Pancreas (tissue), 10 donors: ENCODE measurements at places on chromosomes 6 and 20. TPM values are rescaled to one million over a fixed set of nuclear protein-coding genes. Genes with fewer than 3 reads are reported as not detected.

- no peak for DNase-seq
These were observed 136.7 kb upstream of the EEF1E1 start for GRCh38 chr6:8238773-8239683.

DNA sequence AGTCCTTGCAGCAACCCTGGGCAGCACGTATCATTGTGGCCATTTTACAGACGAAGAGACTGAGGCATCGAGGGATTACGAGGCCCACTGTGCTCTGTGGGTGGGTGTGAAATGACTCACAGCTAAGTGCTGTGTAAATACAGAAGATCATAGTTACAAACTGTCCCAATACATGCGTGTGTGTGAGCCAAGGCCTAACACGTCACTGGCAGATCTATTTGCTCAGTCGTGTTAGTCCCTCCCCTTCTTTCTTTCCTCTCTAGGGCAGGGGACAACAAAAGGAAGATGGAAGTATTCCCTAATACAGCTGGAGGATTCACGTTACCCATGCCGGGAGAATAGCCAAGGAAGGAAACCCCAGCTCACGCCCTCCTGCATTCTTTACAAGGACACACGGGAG is 175.9 kb downstream of the CDC5L start:
- DNase-seq = no peak

DNA sequence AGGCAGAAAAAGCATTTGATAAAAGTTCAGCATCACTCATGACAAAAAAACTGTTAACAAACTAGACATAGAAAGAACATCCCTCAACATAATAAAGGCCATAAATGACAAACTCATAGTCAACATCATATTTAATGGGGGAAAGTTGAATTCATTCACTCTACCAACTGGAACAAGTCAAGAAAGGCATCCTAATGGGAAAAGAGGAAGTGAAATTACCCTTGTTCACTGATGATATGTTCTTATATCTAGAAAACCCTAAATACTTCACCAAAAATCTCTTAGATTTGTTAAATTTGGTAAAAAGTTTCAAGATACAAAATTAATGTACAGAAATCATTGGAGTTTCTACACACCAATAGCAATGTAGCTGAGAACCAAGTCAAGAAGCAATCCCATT is 48.9 kb downstream of the GGTLC1 start:
- DNase-seq = no peak

- DNase-seq = no peak
These were observed 9.6 kb downstream of the VSX1 start for GRCh38 chr20:25072226-25072811.

The TRIM31 gene
- total RNA-seq = 0.16 TPM

The REM1 gene
- total RNA-seq = 0.14 TPM
